ENCODE measurements at places on chromosomes 16 and 17. TPM values are rescaled to one million over a fixed set of nuclear protein-coding genes. Genes with fewer than 3 reads are reported as not detected.

- H3K36me3 ChIP-seq, result no peaks in the 10 kb centered on the region
- DNase-seq, result peak; percentile 70
- H3K4me3 ChIP-seq, result no peak overlapping the region
- H3K27ac ChIP-seq, result peak overlapping the region; percentile 28
- no peaks in the 10 kb centered on the region for H3K27me3 ChIP-seq
Measured at GRCh38 chr16:15897834-15898254, 9.4 kb upstream of the CEP20 start.

DNA sequence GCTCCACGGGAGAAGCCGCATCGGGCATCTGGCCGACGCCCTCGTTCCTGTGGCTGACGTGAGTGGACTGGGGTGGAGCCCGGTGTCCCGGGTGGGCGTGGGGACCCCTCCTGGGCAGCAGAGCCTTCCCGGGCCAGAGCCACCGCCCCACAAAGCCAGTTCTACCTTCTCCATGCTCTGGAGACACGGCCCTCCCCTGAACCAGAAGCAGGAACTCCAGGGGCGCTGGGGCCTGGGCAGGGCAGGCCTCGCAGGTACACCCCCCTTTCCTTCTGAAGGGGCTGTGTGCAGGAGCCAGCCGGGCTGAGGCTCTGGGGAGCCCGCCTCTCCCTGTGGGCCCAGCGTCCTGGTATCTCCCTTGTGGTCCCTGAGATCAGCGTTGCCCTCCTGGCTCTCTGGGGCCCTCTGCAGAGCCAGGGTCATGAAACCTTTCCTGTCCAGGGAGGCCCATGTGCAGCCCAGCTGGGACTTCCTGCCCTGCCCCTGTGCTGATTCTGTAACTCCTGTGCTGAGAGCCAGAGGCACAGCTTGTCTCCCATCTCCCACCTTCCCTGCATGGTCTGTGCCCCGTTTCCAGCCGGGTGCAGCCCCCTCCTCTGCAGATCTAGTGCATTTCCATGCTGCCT lies 6.5 kb downstream of the PIGQ start:
- no peak for DNase-seq
- H3K4me3 ChIP-seq, result no peak overlapping the region
- H3K27me3 ChIP-seq, result no peaks in the 10 kb centered on the region
- H3K4me1 ChIP-seq, result peaks cover 4% of the 10 kb centered on the region

- peaks cover 5% of the 10 kb centered on the region for H3K4me1 ChIP-seq
- no peak overlapping the region for H3K4me3 ChIP-seq
- DNase-seq, result no peak
- H3K27me3 ChIP-seq, result peaks cover 32% of the 10 kb centered on the region
- H3K36me3 ChIP-seq, result no peaks in the 10 kb centered on the region
Measured at GRCh38 chr17:55676274-55676673, 46.4 kb downstream of the TMEM100 start.

DNA sequence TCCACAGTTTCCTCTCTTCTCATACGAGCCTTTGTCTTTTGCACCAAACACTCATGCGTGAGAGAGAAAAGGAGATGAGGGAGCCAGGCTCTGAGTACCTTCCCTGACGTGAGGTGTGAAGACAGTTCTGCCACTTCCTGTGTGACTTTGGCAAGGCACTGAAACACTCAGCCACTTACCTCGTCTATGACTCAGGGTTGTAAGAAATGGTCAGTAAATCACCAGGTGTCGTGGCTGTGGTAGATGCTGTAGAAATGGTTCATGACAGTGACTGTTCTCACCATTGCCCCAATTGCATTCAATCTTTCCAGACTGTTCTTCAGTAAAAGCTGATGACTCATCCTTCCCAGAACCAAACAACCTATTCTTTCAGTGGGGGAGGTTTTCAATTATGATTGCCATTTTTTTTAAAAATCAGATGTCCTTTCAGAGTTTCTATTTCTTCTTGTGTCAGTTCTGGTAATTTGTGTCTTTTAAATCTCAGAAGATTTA lies 49.2 kb upstream of the CBFA2T3 start:
- H3K36me3 ChIP-seq, result peaks cover 11% of the 10 kb centered on the region
- peak overlapping the region; percentile 90 for H3K27ac ChIP-seq
- peaks cover 3% of the 10 kb centered on the region for H3K27me3 ChIP-seq
- peaks cover 24% of the 10 kb centered on the region for H3K4me1 ChIP-seq
- peak; percentile 82 for DNase-seq

DNA sequence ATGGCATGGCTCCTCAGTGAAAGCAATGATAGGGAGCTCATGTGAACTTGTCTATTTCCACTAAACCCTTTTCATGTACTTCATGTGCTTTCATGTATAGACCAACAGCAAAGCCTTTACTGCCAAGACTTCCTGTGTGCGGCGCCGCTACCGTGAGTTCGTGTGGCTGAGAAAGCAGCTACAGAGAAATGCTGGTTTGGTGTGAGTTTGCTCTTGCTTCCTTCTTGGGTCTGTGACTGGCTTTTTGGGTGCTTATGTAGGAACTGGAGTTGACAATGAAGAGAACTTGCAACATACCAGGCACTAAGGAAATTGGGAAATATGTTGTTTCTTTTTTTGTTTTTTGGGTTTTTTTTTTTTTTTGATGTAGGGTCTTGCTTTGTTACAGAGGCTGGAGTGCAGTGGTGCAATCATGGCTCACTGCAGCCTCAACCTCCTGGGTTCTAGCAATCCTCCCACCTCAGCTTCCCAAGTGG lies 5.7 kb downstream of the SNX11 start:
- peaks cover 45% of the 10 kb centered on the region for H3K4me1 ChIP-seq
- H3K27ac ChIP-seq, result peak overlapping the region; percentile 79
- H3K36me3 ChIP-seq, result peaks cover 21% of the 10 kb centered on the region
- H3K27me3 ChIP-seq, result no peaks in the 10 kb centered on the region
- peak overlapping the region; percentile 50 for H3K4me3 ChIP-seq

GRCh38 chr16:57297856-57298255 lies 13.4 kb upstream of the PLLP start:
- H3K4me1 ChIP-seq, result peaks cover 3% of the 10 kb centered on the region
- H3K36me3 ChIP-seq, result no peaks in the 10 kb centered on the region
- DNase-seq, result peak; percentile 46
- no peaks in the 10 kb centered on the region for H3K27me3 ChIP-seq
- peak overlapping the region; percentile 2 for H3K27ac ChIP-seq
- H3K4me3 ChIP-seq, result peak overlapping the region; percentile 5

GRCh38 chr17:73706428-73706827 lies 62.2 kb upstream of the SDK2 start:
- H3K4me1 ChIP-seq, result peaks cover 9% of the 10 kb centered on the region
- H3K27ac ChIP-seq, result no peak overlapping the region

GRCh38 chr16:20203272-20203671 lies 124.0 kb downstream of the GP2 start:
- no peak overlapping the region for H3K27ac ChIP-seq
- H3K36me3 ChIP-seq, result no peaks in the 10 kb centered on the region
- H3K27me3 ChIP-seq, result no peaks in the 10 kb centered on the region
- DNase-seq, result no peak
- no peaks in the 10 kb centered on the region for H3K4me1 ChIP-seq

DNA sequence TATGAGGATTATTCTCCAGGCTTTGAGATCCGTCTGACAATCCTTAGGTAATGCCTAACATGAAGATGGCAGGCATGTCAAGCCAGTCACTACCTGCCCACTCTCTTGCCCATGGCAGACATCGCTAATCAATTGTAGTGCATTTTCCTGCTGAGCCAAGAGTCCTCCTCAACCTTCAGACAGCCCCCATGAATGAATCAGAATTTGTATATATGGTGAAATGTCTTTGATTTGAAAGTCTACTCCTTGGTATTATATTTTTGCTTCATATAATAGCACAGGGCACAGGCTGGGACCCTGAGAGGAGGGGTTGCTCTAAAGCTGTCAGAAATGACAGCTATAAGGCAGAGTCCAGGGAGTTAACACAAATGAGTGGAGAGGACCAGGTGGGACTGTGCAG lies 27.0 kb upstream of the COQ7 start:
- H3K27me3 ChIP-seq, result peaks cover 2% of the 10 kb centered on the region
- H3K36me3 ChIP-seq, result no peaks in the 10 kb centered on the region
- H3K4me3 ChIP-seq, result no peak overlapping the region
- H3K4me1 ChIP-seq, result no peaks in the 10 kb centered on the region
- no peak overlapping the region for H3K27ac ChIP-seq

DNA sequence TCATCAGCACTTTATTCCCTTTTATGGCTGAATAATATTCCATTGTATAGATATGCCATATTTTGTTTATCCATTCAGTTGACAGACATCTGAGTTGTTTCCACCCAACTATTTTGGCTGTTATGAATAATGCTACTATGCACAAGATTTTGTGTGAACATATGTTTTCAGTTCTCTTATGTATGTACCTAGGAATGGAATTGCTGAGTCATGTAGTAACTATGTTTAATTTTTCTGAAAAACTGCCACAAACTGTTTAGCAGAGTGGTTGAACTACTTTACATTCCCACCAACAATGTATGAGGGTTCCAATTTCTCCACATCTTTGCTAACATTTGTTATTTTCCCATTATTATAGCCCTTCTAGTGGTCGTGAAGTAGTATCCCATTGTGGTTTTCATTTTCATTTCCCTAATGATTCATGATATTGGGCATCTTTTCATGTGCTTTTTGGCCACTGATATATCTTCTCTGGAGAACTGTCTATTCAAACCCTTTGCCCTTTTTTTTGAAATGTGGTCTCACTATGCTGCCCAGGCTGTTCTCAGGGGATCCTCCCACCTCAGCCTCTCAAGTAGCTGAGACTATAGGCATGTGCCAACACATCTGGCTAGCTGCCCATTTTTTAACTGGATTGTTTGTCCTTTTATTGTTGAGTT lies 26.3 kb downstream of the SMURF2 start:
- H3K27ac ChIP-seq, result peak overlapping the region; percentile 79
- no peaks in the 10 kb centered on the region for H3K27me3 ChIP-seq
- no peak overlapping the region for H3K4me3 ChIP-seq
- peaks cover 7% of the 10 kb centered on the region for H3K36me3 ChIP-seq

The PPP1R1B gene
- 0.18 TPM for total RNA-seq

The NOXO1 gene
- not detected for total RNA-seq

Measured in activated CD4-positive, alpha-beta T cell treated with anti-CD3 and anti-CD28 coated beads for 36 hours (primary cell).